ENCODE measurements at places on chromosomes 1 and 21.

DNA sequence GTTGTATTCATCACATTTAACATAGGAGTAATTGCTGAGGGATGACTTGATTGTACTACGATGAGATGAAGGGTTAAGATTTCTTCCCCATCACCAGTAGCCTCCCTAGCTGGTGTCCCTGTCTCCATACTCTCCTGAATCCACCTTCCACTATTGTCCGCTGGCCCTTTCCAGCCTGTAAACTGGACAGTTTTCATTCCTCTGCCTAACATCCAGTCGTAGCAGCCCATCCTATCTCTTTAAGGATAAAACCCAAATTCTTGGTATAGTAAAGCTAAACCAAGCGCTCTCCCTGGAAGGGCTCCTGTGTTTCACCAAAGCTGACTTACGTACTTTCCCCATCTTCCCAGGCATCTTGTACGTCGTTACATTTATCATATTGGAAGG is 670 bp downstream of the COX20 start:
- no peak for DNase-seq

DNA sequence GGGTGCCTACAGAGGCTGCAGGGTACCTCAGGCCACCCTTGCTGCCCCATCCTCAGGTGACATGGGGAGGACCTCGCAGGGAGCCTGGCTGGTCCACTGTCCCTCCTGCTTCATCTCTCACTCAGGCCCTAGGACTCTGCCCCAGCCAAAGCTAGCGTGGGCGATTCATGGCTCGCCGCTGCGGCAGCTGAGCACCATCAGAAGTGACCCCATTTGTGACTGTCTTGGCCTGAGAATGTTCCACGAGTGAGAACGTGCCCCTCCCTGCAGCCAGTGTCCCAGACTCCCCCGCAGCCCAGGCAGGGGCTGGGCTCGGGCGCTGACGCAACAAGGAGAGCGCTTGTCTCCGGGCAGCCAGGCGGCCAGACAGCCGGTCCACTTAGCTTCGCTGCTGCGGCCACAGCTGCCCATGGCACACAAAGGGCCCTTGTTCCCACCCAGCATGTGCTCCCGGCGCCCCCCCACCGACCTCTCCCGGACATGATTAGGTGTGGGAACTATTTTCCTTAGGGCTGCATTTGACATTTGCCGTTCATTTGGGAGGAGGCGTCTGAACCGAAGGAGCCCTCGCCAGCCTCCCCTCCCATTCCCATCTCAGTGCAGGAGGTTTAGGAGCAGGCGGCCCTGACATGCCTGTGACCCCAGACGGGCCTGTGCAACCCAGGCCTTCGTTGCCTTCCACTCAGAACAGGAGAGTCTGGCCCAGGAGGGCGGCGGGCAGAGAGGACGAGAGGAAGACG is 19.3 kb upstream of the POFUT2 start:
- no peak for DNase-seq

- DNase-seq = peak; percentile 64
Observed at GRCh38 chr1:46036894-46037839, 95.3 kb downstream of the PIK3R3 start.

GRCh38 chr21:25582888-25583287 is 24.4 kb downstream of the MRPL39 start:
- no peak for DNase-seq

GRCh38 chr21:15128267-15128666 is 63.5 kb upstream of the NRIP1 start:
- no peak for DNase-seq

DNA sequence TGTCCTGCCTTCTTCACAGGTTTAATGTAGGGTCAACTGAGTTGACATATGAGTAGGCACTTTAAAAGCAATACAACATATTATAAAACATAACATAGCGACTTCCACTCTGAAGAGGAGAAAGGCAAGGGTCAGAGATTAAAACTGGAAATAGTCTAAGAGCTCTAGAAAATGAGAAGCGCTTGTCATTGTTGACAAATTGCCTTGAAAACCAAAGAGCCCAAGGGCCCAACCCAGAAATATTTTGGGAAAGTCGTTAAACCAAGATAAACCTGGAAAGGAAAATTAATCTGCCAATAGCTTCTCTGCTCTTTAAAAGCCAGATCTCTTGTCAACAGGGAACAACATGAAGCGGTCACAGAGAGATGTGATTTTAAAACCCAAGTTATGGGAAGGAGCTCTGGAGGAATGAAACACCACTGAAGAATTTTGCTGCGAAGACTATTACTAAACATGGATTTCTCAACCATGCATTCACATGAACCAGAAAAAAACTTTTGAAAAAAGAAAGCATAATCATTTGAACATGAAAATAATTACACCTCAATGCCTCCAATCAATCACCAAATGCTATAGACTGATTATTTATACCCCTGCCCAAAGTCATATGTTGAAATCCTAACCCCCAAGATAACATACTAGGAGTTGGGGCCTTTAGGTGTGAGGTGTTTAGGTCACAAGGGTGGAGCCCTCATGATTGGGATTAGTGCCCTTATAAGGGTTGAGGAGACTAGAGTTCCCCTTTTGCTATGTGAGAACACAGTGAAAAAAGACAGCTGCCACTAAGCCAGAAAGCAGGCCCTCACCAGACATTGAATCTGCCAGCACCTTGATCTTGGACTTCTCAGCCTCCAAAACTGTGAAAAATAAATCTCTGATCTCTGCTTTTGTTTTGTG is 33.0 kb upstream of the MTF1 start:
- no peak for DNase-seq

DNA sequence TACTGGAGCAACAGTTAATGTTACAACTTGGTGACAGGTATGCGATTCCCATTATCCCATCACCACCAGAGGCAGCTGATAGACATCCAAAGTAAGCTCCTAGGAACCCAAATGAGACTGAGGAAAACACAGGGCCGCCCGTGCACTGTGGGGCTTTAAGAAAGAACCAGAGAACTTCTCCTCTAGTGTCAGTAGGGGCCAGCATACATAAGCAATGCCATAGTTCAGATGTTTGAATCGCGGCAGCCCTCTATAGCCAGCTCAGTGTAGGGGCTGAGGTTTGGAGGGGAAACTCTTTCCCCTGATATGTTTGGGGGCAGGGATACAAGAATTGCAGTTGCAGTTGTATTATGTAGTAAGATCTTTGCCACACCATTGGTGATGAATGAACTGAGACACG is 593.3 kb upstream of the NCAM2 start:
- no peak for DNase-seq

DNA sequence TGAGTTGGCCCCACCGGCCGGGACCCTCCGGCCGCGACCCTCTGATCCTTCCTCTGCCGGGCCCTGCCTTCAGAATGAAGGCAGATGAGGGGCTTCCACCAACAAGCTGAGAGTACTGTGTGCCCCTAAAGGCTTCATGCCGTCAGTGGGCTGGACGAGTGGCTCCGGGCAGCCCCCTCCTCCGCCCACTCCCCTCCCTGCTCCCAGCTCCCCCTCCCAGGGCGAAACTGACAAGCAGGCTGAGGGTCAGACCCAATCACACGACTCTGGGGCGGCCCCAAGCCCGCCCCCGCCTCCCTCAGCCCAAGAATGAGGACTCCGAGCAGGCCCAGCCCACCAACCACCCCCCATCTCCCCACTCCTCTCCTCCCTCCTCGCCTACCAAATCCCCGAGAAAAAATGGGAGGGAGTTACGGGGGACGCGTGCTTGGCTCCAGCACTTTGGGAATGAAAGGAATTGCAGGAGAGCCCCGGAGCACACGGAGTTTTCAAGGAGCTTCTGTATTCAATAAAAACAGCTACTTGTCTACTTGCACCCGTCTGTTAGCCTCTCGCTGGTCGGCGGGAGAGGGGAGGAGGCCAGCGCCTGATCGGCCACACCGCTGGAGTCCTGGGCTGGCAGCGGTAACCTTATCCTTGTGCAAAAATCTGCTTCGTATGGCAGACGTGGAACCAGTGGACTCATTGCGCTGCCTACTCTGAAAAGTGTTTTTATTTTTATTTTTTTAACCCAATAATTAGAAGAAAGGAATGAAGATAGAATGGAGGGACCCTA is at the start of gene COL11A1:
Gene COL11A1 (minus strand): TSS at position 147 of the 775 bp plus-strand sequence. CDS start 344 bp downstream, outside the sequence.
- no peak for DNase-seq

DNA sequence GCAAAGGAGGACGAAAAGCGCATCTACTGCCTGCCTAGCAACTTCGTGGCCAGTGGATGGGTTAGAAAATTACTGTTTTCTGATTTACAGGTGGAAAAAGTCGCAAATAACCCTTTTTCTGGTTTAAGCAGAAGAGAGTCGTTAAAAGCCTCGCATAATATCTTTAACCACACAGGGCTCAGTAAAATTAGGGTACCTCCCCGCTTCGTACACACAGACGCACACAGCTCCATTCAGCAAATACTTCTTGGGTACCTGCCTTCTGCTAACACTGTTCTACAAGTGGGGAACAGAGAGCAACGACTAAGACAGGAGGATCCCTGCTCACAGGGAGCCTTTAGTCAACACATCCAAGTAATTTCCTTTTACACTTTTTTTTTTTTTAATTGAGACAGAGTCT is 704 bp downstream of the ALG6 start:
- DNase-seq = no peak

DNA sequence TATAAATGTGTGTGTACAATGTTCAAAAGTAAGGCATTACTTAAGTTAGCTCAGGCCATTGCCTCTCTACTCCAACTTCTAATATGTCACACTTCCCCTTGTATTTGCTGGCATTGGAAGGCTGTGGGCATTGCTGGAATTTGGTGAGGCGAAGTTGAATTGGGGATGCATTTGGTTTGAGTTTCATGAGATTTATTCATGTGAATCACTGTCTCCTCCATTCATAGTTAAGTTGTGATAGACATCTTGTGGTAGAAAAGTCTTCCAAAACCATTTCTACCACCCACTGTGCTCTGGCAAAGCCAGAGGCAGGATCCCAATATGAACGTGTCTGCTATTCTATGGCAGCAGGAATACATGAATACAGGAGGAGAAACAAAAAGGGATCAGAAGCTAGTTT is 397.8 kb upstream of the USP24 start:
- no peak for DNase-seq

DNA sequence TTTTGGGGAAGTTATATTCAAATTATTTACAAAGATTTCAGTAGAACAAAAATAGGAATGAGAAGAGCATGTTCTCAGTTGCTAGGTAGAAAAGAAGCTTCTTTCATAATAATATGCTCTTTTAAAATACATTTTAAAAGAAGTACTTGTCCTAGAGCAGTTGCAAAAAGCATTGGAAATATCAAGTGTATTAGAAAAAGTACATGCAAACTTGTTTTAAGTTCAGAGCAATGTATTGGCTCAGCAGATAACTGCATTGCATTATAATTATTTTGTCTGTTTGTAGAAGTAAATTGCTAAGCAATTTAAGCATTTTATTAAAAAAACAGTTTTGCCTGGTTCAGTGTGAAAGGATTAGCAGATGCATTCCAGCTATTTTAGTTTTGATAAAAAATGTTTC is 806.4 kb downstream of the USP25 start:
- no peak for DNase-seq

GRCh38 chr21:31897311-31897710 is 24.5 kb downstream of the HUNK start:
- DNase-seq = no peak

DNA sequence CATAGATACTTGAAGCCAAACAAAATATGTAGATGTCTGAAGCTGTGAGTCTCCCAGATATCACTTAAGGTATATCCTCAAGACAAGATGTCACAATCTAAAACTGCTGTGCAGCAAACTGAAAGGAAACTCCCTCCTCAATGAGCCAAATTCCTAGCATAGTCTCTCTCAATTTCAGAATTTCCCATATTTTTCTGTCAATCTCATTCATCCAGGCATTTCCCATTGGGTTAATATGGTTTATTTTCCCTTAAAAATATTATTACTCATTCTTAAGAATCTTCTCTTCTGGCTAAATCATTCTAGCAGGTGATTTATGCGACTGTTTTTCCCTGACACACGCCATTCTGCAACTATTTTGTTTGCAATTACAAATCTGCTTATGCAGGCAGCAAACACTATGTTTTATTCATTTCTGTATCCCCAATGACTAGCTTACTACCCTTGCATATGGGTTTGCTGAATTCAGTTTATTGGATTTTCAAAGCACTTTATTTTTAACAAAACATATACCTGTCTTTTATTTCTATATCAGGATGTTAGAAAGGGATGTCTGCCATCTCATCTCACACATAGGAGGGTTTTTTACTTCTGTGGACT is 69.9 kb downstream of the TNFSF4 start:
- no peak for DNase-seq

- DNase-seq = no peak
Observed at GRCh38 chr1:162631546-162632191, 595 bp upstream of the DDR2 start.

DNA sequence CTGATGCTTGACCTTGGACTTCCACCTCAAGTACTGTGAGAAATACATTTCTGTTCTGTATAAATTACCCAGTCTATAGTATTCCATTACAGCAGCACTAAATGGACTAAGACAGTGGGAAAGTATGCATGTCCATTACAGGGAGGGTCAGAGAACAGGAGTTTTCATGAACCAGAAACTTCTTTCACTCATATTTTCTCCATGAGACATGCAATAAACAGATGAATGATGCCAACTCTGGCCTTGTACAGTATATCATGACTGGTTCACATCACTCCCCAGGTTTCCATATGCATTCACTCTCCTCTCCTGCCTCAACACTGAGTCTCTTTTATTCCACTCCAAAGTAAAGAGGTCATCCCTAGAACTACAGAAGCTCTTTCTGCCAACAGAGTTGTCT is 4.5 kb upstream of the IFI16 start:
- DNase-seq = no peak

DNA sequence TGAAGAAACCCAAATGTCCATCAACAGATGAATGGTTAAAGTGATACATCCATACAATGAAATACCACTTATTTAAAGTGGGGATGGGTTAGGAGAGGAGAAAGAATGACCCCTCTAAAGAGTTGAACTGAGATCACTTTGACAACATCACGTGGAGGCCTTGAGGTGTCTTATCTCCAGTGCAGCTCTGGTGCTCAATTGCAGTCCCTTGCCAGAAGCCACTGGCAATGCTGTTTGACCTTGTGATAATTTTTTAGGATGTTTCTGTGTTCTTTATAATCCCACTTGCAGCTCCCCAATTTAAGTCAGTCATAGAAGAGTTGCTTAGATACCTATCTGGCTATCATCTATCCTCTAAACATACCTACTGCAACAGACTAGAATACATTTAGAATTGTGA is 167.6 kb downstream of the ZNF648 start:
- no peak for DNase-seq

All from GM18507 (cell line).